Tibial nerve (tissue), 4 donors: ENCODE measurements at places on chromosomes 4 and X.

- H3K27ac ChIP-seq = peak overlapping the region; percentile 97
- peak overlapping the region; percentile 86 for H3K4me3 ChIP-seq
- peaks cover 32% of the 10 kb centered on the region for H3K4me1 ChIP-seq
Observed at GRCh38 chr4:26859762-26860156, 882 bp upstream of the STIM2 start.

GRCh38 chrX:29299684-29300083 is 712.4 kb downstream of the IL1RAPL1 start:
- H3K27ac ChIP-seq = no peak overlapping the region
- H3K36me3 ChIP-seq = no peaks in the 10 kb centered on the region

DNA sequence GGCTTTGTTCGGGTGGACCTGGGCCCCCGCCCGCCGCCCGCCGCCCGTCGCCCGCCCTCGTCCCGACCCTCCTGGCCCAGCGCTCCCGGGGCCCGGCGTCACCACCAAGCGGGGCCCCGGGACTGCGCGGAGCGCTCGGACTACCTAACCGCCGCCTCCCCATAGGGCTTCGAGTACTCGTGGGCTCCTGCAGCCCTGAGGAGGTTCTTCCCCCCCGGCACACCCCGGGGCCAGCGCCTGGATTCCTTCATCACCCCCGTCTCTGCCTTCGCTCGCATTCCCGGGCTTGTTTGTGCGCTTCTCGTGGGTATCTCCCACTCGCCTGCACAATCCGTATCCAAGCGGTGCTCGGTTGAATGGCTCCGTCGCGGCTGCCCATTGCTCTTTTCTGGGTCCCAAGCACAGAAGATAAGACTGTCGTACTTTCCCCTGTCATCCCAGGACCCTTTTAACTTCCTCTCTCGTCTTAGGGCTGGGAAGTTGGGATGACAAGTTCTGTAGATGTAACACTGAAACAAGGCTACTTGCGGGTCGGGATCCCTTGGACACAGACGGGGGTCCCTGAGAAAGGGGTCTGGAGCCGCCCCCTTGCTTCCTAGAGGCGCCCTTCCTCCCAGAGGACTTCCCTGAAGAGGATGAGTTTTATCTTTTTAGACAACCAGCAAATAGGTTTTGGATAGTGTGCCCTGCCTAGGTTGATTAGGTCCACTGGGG is 565 bp downstream of the MOB1B start:
- H3K27me3 ChIP-seq = no peaks in the 10 kb centered on the region
- peaks cover 5% of the 10 kb centered on the region for H3K4me1 ChIP-seq
- peaks cover 16% of the 10 kb centered on the region for H3K36me3 ChIP-seq
- peak overlapping the region; percentile 97 for H3K4me3 ChIP-seq
- no peak for DNase-seq

DNA sequence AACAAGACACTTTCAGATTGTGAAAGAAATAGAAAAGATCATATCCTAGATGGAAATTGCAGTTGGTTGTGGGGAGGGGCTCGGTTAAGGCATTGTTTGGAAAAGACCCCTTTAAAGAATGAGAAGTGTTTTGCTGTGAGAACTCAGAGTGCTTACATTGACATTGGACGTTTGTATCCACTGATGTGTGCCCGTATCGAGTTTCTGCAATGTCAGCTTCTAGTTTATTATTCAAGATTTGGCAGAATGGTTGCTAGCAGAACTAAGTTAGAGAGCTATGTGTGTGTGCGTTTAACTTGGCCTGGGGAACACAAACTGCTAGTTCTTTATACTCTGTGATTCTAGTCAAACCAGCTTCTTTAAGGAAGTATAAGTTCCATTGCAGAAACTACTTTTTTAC is 2702.5 kb downstream of the PCDH7 start:
- H3K27me3 ChIP-seq = no peaks in the 10 kb centered on the region
- no peak overlapping the region for H3K27ac ChIP-seq
- no peaks in the 10 kb centered on the region for H3K4me1 ChIP-seq
- no peak overlapping the region for H3K4me3 ChIP-seq
- no peak for DNase-seq
- H3K36me3 ChIP-seq = no peaks in the 10 kb centered on the region

DNA sequence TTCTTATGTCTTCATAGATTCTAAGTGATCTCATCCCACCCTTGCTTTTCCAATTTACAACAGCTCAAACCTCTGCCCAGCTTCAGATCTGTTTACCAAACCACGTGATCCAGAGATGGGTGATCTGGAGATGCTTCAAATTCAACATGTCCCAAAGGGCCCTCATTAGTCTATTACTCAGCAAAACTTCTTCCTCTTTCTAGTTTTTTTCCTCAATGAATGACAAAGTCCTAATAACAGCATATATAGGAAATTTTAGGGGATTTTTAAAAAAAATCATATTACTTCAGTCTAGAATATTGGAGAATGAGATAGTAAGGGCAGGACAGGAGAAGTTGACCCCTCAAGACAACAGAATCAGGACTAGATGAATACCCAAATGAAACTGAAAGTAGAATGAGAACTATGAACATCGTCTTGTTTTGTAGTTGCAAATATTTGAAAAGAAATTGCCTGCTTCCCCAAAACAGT is 127.1 kb downstream of the CFAP299 start:
- DNase-seq = no peak
- H3K27me3 ChIP-seq = no peaks in the 10 kb centered on the region
- no peaks in the 10 kb centered on the region for H3K36me3 ChIP-seq
- H3K4me3 ChIP-seq = no peak overlapping the region

- H3K27ac ChIP-seq = no peak overlapping the region
- no peak overlapping the region for H3K4me3 ChIP-seq
- no peaks in the 10 kb centered on the region for H3K27me3 ChIP-seq
- no peaks in the 10 kb centered on the region for H3K36me3 ChIP-seq
Observed at GRCh38 chrX:129427267-129427666, 96.0 kb downstream of the SMARCA1 start.

DNA sequence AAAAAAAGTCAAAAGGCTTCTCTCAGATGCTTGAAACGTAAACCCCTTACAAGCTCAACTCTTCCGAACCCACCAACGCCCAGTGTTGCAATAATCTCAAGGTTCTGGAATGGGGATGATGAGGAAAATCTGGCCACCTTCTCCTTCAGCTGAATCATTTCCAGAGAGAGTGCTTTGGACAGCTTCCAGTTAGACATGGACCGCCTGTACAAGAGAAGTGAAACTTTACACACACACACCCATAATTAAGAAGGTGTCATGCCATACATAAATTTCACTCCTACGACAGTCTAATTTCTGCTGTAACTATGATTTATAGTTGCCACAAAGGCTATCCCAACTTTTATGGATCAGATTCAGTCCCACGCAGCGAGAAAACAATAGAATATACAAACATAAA is 72.3 kb downstream of the PRKG2 start:
- no peaks in the 10 kb centered on the region for H3K4me1 ChIP-seq
- no peak for DNase-seq
- H3K27ac ChIP-seq = no peak overlapping the region
- no peak overlapping the region for H3K4me3 ChIP-seq
- no peaks in the 10 kb centered on the region for H3K27me3 ChIP-seq

- H3K4me3 ChIP-seq = no peak overlapping the region
- H3K36me3 ChIP-seq = no peaks in the 10 kb centered on the region
- no peaks in the 10 kb centered on the region for H3K4me1 ChIP-seq
- DNase-seq = no peak
- H3K27me3 ChIP-seq = no peaks in the 10 kb centered on the region
Observed at GRCh38 chr4:78214078-78214477, 157.0 kb downstream of the FRAS1 start.

DNA sequence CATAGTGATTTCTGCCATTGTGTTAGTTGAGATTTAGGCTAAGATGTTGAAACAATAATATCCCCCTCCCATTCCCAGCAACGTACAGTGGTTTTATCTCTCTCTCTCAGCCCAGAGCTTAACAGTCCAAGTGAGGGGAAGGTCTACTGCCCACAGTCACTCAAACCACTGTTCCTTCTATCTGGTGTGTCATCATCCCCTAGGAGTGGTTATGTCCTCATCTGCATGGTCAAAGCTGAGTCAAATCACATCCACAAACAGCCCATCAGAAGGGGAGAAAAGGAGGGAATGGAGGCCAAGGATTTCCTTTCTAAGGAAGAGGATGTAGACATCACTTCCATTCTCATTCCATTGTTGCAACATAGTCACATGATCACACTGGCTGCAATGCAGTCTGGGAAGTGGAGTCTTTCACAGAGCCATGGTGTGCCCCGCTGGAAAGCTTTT is 42.8 kb upstream of the CHRNA9 start:
- no peaks in the 10 kb centered on the region for H3K36me3 ChIP-seq
- no peaks in the 10 kb centered on the region for H3K27me3 ChIP-seq
- no peaks in the 10 kb centered on the region for H3K4me1 ChIP-seq

DNA sequence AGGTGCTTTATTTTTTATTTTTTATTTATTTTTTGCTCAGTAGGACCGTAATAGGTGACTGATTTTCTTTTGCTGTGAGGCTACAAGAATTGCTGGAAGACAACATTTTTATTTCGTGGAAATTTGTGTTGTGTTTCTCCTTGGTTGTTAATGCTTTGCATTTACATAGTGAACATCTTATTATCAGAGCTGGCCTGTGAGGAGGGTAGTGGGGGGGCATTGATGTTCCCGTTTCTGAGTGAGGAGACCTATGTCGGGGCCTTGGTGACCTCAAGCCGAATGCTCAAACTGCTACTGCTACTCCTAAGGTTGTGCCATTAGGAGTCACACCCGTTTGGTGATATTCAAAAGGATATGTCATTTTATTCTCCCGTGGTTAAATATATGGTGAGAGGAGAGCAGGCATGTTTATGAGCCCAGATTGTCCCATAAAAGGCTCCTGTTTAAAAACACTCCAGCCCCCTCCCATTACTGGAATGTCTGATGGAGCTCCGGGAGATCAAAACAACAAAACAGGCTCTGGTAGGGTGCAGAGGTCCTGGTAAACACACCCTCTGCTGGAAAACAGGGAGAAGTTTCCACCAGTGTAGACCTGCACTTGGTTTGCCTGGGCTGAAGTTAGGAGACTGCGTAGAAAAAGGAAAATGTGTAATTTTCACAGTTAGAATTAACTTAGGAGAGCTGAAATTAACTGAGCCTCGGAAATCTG is 5.6 kb downstream of the PDGFRA start:
- H3K4me1 ChIP-seq = peaks cover 9% of the 10 kb centered on the region
- no peaks in the 10 kb centered on the region for H3K36me3 ChIP-seq
- H3K27me3 ChIP-seq = peaks cover 3% of the 10 kb centered on the region
- DNase-seq = no peak
- H3K4me3 ChIP-seq = peak overlapping the region; percentile 69

- DNase-seq = no peak
- no peaks in the 10 kb centered on the region for H3K4me1 ChIP-seq
- H3K27ac ChIP-seq = no peak overlapping the region
- no peak overlapping the region for H3K4me3 ChIP-seq
- H3K27me3 ChIP-seq = no peaks in the 10 kb centered on the region
Observed at GRCh38 chr4:54384563-54384962, 155.5 kb downstream of the PDGFRA start.

DNA sequence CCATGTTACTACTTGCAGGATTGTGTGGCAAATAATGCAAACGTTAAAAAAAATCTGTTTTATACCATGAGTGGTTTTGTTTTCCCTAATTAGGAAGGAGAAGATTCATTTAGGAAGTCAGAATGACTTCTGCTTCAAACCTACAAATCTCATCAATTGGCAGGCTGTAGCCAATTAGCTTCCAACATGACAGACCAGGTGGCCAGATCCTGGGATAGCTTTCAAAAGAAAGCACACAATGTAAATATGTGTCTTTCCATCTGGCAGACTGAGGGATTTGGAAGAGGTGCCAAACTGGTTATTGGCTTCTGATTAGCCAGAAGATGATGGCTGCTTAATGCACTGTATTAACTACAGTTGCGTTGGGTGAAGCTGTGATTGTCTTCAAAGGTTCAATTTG is 432.8 kb downstream of the ANKRD50 start:
- no peaks in the 10 kb centered on the region for H3K27me3 ChIP-seq
- no peaks in the 10 kb centered on the region for H3K36me3 ChIP-seq
- H3K4me3 ChIP-seq = no peak overlapping the region

DNA sequence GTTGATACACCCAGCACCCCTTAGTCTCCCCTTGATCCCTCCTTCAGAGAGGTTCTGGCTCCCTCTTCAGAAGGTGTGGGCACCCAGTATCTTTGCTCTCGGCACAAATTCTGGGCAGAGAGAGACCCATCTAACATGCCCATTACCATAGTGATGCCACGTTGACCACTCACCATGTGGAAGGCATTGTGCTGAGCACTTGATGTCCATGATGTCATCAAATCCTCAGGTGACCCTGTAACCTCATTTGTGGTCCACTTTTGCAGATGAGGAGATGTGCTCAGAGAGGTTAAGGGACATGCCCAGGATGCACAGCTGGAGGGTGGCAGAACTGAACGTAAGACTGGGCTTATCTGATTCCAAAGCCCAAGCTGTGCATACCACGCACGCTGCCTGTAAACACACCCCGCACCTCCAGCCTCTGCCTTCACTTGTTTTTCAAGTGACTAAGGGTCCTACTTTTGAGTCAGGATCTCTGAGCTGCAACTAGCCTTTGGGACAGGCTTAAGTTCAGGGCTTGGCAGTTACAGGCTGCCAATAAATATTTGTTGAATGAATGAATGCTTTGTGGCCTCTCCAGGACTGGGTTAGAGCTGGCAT is 55.2 kb downstream of the HTRA3 start:
- H3K4me3 ChIP-seq = no peak overlapping the region
- no peak for DNase-seq
- H3K27me3 ChIP-seq = no peaks in the 10 kb centered on the region
- H3K36me3 ChIP-seq = no peaks in the 10 kb centered on the region
- H3K4me1 ChIP-seq = no peaks in the 10 kb centered on the region

DNA sequence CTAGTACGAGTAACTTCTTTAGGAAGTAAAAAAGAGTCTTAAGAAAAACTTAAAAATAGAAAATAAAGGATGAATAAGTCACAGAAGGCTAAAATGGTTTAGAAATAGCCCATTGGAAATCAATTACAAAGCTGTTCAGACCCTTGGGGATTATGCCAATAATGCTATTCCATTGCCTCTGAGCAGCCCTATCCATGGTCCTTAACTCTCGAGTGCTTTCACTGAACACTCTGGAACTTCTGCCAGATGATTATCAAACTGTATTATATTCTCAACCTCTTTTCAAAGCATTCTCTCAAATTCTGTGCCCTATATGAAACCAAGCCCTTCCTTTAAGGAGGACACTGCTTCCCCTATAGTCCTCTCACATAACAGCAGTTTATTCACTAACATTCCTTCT is 17.0 kb downstream of the SLC9B1 start:
- H3K4me3 ChIP-seq = no peak overlapping the region
- H3K4me1 ChIP-seq = no peaks in the 10 kb centered on the region
- no peak overlapping the region for H3K27ac ChIP-seq
- no peaks in the 10 kb centered on the region for H3K27me3 ChIP-seq
- no peak for DNase-seq

GRCh38 chr4:89064848-89065247 is 7.9 kb upstream of the FAM13A start:
- no peaks in the 10 kb centered on the region for H3K36me3 ChIP-seq
- H3K4me3 ChIP-seq = no peak overlapping the region
- H3K4me1 ChIP-seq = peaks cover 6% of the 10 kb centered on the region
- no peaks in the 10 kb centered on the region for H3K27me3 ChIP-seq
- DNase-seq = no peak
- no peak overlapping the region for H3K27ac ChIP-seq
